ENCODE measurements at places on chromosomes 4 and X.
A peak's percentile ranks its signal among the peaks of the same experiment; 100 is the strongest.

DNA sequence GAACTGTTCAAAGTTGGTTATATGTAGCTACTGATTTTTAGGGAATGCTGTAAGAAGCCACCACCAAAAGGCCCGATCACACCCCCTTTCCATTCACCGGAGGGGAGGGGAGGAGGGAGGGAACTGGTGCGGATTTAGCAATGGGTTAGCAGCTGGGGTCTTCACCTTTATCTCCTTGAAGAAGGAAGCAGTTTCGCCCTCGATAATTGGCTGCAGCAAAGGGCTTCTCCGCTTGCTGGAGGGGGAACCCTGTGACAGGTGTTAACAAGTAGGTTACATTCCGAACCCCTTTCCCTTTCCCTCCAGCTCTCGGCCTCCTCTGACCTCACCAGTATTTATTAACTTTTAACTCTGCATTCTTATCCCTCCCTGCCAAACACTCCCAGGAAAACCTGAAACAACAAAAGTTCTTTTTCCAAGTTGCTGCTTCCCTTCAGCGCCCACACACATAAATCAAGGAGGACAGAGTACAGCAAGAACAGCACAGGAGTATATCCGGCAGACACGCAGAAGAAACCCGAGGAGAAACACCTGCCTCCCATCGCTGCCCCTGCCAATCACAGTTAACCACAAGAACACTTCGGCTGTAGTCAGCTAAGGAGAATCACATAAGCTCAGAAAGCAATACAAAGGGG lies 39.8 kb upstream of the NAP1L5 start:
- DNase-seq: no peak

- no peak for DNase-seq
These were observed 22.1 kb downstream of the UVSSA start for GRCh38 chr4:1369091-1369450.

DNA sequence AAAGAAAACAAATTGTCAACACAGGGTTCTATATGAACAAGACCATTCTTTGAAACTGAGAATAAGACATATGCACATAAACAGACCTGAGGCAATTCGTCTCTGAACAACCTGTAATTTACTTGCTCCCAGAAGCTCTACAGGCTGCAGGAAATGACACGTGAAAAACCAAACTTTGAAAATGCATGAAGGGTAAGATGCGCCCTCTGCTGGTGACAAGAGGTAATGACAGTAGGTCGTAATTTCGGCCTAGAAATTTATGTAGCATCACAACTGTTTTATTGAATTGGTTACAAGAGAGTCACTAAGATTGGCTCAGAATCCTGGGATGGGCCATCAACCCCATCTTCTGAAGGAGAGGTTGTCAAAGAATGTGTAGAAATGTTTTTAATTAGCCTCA lies 276.5 kb downstream of the PPP4R3C start:
- peak; percentile 56 for DNase-seq

GRCh38 chr4:10998846-10999245 lies 314.3 kb upstream of the CLNK start:
- DNase-seq: no peak

DNA sequence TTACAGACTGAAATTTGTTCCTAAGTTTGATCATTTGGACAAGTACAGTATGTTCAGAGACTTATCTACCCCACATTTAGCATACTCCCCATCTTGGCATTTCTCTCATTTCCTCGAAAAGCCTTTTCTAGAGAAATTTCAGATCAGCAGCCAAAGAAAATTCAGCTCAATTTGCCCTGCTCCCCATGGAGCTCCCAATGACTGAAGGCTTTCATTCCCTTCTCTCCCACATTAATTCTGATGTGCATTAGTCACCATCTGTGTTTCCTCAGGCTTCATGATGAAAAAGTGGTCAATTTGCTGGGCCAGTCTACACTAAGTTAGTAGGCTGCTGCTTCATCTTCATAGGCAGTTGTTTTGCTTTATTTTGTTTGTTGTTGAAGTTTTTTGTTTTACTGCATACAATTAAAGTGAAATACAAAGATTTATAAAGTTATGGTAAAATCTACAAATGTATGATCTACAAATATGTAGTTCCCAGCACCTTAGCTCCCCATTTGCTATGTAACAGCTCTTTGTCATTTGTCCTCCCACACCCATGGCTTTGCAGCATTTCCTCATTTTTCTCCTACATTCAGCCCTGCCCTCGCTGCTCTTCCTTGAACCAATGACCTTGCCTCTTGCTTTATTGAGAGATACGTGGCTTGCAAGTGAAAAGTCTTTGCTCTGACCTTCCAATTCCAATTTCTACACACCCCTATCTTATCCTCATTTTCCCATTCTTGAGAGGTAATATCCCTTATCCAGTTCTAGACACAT lies 193.9 kb downstream of the ANAPC10 start:
- DNase-seq: peak; percentile 18

GRCh38 chr4:40731792-40732245 lies 17.9 kb upstream of the NSUN7 start:
- DNase-seq: peak; percentile 86

DNA sequence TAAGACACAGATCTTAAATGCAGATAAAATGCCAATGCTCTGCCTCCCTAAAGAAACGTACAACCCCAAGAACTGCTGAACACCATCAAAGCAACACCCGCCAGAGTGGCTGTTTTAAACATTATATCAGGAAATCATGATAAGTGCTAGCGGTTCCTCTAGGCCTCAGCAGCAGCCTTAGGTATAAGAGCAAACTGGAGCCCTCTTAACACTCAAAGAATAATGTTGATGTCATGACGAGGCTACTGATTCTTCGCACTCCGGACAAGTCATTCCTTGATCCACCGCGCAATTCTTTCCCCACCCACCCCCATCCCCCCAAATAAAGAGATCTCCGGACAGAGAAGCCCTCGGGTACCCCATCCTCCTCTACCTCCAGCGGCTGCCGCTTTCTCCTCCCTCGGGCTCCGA lies 507 bp downstream of the LIN54 start:
- DNase-seq: peak; percentile 47

- DNase-seq: peak; percentile 28
These were observed 146.5 kb downstream of the SPANXN1 start for GRCh38 chrX:145393702-145394235.

- DNase-seq: no peak
These were observed 83.9 kb upstream of the NWD2 start for GRCh38 chr4:37160653-37161052.

- DNase-seq: peak; percentile 33
These were observed 107.4 kb upstream of the STOX2 start for GRCh38 chr4:183797445-183798300.
